ENCODE measurements at places on chromosomes 2 and 18.

GRCh38 chr18:45373286-45373880, 241.9 kb upstream of the SLC14A2 start:
- no peak for DNase-seq

DNA sequence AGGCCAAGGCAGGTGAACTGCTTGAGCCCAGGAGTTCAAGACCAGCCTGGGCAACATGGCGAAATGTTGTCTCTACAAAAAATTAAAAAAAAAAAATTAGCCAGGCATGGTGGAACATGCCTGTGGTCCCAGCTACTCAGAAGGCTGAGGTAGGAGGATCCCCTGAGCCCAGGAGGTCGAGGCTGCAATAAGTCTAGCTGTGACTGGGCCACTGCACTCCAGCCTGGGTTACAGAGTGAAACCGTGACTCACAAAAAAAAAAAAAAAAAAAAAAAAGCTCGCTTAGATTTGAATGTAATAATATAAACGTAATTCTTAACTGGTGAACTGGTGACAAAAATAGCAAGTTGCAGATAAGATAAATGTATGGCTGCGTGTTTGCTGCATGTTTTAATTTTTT, 56.5 kb downstream of the TFCP2L1 start:
- DNase-seq, result no peak

DNA sequence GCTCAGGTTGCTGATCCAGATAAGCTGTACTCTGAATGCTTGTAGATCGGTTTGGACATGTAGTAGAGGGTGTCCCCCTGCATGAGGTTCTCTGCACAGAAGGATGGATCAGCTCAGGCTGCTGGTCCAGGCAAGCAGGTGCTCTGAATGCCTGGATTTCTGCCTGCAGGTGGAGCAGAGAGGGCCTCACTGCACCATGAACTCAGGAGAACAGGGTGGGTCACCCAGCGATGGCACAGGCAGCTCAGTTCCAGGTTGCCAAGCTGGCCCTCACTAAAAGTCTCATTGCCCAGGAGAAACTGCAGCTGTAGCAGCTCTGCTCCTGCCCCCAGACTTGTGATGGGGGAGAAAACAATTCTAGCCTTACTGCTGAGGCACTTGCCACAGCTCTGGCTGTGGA, 491.8 kb downstream of the XIRP2 start:
- no peak for DNase-seq

GRCh38 chr2:217932803-217933616, 69.8 kb downstream of the TNS1 start:
- DNase-seq, result peak; percentile 36

DNA sequence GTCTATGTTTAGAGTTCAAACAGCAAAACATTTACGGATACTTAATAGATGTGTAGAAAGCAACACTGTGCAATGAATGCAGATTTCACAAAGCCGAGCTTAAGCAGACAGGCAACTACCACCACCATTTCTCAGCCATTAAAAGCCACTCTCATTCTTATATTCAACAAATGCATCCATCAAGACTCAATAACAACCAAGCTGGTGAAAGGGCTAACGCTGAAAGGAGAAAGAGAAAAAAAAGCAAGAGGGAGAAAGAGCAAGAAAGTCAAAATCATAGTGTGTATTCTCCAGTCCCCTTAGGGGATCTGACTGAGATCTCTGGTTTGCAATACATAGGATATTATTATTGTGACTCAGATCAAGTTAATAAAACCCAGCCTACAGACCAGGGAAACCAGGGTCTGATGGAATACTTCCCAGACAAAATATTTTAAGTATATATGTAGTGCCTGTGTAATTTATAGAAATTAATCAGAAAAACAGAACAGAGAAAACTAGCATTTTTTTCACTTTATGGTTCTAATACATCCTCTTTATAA, 14.1 kb downstream of the SATB2 start:
- peak; percentile 76 for DNase-seq

DNA sequence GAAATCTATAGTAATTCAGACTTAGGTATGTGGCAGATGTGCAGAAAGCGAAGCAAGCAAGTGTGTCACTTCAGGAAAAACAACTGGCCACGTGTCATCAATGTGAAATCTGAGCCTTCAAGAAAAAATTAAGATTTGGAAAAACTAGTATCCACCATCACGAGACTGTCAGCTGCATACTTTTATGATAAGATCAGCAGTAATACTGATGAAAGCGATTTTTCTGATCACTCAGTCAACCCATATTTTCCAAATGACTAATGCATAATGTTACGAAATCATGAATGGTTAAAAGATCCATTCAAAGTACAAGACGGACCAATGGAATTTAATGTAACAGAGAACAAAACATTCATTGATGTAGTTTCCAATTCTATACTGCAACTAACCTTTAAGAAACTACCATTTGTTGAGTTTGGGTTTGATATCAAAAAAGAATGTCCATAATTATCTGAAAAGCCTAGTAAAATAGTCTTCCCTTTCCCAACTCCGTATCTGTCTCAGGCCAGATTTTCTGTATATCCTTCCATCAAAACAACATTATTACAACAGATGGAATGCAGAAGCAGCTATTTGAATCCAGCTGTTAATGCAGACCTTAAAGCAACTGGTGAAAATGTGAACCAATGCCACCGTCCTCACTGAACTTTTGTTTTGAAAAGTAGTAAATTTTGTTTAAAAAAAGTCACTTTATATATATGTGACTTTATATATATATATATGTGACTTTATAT, 17.0 kb upstream of the BCL2 start:
- DNase-seq, result peak; percentile 94

DNA sequence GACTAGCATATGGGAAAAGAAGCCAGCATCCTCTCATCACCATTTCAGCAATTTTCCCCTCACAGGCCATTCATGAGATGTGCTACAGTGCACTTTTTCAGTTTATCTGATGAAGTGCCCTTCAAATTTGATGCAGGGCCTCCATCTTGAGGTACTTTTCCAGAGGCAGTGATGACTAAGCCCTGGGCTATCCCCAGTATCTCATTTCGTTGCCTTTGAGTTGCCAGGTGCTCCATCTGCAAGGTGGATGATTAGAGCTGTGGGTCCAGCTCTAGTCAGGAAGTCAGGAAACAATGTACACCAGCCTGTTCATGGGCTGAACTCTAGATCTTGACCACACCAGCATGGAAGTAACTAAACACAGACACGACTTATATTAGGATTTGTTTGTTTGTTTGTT, 425.2 kb downstream of the METTL4 start:
- no peak for DNase-seq

- no peak for DNase-seq
Measured at GRCh38 chr2:199130501-199130900, 327.2 kb downstream of the SATB2 start.

GRCh38 chr18:74284191-74284979, 7.4 kb downstream of the CYB5A start:
- DNase-seq, result no peak

DNA sequence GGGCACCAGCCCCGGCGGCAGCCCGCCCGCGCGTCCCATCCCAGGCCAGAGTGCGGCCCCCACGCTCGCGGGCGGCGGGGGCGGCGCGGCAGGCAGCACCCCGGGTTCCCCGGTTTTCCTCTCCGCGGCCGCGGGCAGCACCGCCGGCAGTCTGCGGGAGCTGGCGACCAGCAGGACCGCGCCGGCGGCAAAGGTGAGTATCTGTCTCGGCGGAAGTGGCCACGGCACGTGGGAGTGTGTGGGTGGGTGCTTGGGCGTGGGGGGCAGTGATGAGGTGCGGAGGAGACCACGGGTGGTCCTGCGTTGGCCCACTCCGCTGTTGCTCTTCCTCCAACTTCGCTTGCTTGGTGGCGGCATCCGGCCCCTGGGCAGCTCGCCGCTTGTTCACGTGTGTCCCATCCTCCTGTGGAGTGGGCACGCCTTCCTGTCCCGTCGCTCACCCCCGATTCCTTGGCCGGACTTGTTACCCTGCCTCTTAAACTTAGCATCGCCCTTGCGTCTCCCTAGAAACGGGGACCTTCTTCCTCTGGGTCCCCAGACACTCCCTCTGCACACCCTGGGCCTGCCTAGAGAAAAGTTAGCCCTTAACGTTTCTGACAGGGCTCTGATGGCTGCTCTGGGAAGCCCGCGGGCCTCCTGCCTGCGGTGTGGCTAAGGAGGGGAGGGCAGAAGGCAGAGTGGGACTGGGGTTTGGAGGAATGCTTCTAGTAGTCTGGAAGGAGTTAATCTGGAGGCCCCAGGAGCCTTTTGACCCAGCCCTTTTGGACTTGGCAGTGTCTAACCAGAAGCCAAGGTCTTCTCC, 1.1 kb downstream of the SH3RF3 start:
- no peak for DNase-seq

DNA sequence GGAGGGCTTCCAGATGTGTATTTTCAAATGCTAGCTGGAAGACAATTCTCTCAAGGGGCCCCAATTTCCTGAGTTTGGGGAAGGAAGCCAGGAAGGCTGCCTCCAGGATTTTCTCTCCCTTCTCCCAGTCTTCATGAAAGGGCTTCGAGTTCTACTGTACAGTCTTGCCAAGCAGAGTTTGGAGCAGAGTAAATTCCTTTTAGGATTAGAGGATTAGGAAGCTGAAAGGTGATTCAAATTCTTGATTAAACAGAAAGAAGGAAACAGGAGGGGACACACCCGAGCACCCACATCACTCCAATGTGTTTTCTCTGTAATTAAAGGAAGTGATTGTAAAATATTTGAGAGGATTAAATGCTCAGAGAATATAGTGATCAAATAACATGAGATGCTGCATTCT, 217.8 kb downstream of the SETBP1 start:
- DNase-seq, result no peak

DNA sequence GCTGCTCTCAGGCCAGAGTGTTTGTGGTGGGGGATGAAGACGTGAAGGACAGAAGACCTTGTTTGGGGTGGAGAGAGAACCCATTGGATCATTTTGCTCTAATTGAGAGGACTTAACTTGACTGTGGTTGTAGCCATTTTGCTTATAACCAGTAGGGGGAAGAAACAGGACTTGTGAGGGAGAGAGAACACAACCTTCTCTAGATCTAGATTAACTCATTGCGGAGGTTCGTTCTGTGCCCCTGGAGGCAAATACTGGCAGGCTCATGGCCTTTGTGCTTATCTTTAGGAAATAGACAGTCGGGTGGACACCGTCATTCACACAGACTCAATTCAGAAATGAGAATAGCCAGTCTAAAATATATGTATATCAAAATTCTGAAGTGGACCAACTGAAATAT, 147.0 kb upstream of the LHCGR start:
- DNase-seq, result no peak

DNA sequence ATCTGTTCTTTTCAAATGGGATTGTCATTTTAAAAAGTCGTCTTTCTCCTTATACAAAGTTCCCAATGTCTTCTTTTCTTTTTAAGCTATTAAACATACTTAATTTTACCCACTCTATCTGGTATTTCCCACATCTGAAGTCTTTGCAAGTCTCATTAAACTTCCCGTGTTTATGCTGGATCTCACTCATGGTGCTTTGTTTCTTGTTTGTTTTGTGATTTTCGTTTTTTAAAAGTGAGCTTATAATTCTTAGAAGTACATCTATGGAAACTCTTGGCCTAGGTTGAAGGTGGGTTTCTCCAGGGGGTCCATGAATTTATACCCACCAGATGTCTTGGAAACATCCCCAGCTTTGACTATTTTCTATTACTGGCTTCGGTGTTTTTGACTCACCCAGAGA, 208.0 kb downstream of the FAM210A start:
- DNase-seq, result no peak

- no peak for DNase-seq
Measured at GRCh38 chr18:52546686-52547346, 206.8 kb downstream of the DCC start.

- DNase-seq, result peak; percentile 76
Measured at GRCh38 chr2:74576211-74576862, 21.8 kb downstream of the DOK1 start.

DNA sequence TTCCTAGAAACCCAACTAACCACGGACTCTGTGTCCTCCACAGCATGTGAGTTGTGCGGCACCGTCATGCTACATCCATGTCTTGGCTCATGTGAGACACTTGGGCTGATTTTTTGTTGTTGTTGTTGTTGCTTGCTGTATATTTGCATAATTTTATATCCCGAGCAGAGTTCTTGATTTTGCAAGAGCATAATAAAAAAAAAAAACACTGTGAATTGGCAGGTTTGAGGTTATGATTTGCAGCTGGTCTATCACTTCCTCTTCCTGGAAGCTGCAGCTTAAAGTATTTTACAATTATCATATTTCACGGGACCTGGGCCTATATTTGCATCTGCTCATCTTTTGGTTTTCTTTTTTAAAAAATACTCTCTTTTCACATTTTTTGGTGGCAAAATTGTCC, 142.3 kb upstream of the NRP2 start:
- DNase-seq, result no peak

DNA sequence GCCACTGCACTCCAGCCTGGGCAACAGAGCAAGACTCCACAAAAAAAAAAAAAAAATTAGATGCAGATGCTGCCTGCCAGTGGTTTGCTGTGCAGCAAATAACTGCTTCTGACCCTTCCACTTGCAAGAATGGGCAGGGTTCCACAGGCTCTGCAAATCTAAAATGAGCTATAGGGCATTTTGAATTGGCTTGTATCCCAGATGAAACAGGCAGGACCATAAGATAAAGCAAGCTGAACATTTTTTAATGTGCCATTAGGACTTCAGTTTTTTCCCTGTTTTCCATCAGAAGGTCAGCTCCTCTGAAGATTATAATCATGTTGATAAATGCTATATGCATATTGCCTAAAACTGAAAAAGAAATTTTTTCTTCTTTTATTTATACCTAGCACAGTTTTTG, 15.7 kb upstream of the FZD7 start:
- DNase-seq, result no peak

GRCh38 chr2:15667809-15668556, 76.3 kb downstream of the DDX1 start:
- DNase-seq, result peak; percentile 58

DNA sequence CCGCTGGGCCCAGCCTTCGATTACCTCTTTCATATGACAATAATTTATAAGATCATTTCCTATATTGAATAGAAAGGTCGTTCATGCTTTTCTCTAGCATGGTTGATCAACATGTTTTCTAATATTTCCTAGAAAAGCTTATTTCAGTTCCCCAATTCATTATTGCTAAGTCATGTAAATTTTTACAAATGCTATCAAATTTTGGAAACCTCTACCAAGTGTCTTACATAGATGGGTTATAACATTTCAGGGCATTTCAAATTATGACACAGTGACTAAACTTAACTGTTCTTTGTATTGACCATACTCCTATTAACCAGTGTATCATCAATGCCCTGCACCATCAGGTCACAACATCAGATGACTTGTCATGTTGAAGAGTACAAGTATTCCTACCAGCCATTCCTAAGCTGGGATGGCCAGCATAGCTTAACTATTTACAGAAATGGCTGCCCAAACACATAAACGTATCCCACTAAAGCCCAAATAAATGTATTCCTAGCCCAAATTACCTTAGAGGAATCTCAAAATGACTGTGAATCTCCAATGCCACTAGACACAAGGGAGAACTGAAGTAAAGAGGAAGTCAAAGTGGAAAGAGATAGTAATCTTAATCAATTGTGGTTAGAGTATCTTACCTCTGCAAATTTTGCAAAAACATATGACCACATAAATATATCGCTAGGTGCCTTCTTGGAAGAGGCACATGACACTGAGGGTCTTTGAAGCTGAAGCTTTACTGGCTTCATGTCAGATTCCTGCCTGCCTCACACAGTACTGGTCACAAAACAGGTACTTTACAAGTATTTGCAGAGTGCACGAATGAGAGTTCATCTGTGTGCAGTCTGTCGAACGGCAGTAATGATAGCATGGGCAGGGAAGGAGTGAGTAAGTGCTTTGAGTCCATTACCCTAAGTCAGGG, 87.3 kb upstream of the TLK1 start:
- DNase-seq, result no peak

- no peak for DNase-seq
Measured at GRCh38 chr18:59352250-59352855, 6.7 kb downstream of the LMAN1 start.

- peak; percentile 60 for DNase-seq
Measured at GRCh38 chr2:160375802-160376469, 117.7 kb downstream of the RBMS1 start.

All from fibroblast of skin of right biceps (primary cell).